AG10803 (cell line): ENCODE measurements at places on chromosomes 7 and 10.

- peak; percentile 88 for DNase-seq
Measured at GRCh38 chr7:24854866-24855265, 97.6 kb upstream of the GSDME start.

GRCh38 chr7:36279200-36279925 is 110.3 kb upstream of the ANLN start:
- DNase-seq = no peak

- DNase-seq = peak; percentile 91
Measured at GRCh38 chr10:119807960-119808697, 64.5 kb downstream of the MCMBP start.

DNA sequence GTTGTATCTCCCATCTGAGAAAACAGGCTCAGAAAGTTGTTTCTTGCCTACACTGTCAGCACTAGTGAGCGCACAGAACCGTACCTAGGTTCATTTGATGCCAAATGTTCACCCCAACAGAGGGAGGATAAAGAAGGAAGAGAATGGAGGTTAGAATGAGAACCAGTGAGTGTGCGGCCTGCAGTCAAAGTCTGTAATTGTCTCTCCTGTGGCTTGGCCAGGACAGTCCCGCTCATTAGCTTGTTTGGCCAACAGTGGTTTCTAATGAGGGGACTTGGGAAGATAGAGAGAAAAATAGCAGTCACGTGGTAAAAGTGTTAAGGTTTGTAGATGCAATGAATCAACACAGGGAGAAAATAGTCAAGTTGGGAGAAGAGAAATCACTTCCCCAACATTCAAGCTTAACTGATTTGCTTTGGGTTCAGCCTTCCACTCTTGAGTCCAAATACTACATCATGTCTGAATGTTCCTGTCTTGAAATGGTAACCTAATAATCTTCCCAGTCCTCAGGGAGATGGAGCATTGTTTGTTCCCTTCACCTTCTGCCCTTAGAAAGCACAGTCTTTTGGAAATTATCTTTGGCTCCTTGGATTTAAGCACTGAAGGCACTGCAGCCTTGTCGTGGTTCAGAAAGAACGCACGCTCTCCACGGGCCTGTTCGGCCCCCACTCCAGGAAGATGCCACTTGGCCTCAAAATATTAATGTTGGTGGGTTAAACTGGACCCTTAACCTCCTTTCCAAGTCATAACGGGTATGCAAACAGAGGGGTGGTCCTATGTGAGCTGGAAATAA is 360.4 kb upstream of the ZNF32 start:
- no peak for DNase-seq

- DNase-seq = no peak
Measured at GRCh38 chr7:5315761-5316160, 33.0 kb downstream of the SLC29A4 start.

DNA sequence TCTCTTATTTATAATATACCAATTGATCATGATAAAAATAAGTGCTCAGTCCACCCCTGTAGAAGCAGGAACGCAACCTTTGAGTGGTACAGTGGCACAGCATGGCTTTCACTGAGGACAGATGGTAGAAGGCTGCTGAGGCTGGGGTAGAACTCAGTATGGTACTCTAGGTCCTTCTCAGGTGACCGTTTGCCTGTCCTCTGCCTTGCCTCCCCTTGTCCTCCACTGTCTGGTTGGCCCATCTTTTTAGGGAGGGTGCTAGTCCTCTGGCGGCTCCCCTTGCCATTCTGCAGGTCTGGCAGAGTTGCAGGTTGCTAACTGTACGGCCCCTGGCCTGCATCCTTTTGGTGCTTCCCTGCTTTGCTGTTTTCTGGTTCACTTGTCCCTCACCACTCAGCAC is 27.3 kb downstream of the SLC18A2 start:
- no peak for DNase-seq

DNA sequence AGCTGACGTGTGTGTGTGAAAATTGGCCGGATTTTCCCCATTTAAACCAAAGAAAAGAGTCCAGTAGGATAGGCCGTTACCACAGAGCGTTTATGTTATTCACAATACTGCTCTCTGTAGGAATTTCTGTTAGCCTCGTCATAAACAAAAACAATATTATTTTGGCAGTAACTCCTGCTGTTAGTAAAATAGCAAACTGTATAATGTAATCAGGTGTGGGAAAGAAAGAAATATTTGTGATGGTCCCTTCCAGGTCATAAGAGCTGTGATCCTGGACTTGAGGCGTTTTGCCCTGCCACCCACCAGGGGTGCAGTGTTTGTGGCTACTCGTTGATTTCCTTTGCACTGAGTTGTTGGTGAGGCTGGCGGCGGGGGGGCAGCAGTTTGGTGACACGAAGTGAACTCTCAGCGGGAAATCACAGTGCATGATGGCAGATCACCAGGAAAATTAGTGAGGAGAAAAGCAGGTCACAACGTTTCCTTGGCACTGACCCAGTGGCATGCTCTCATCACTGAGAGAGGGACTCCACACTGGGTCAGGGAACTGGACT is 2.8 kb downstream of the EEPD1 start:
- peak; percentile 34 for DNase-seq

DNA sequence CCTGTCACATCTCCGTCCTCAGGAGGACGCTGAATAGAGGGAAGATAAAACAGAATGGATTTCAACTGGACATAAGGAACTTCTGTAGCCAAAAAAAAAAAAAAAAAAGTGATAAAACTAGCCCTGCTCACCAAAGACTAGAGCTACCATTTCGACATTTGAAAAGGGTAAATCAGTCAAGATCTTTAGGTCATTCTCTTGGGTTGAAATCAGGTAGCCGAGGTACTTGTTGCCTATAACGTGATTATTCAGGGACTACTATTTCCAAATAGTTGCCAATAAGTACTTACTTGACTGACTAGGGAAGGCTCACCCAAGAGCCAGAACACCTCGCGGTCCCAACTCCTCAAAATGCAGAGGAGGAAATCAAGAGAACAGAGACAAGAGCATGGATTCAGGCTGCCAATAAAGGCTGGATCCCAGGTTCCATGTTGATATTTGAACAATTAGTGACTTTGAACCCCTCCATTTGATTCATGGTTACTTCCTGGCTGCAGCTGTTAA is 2.0 kb downstream of the RHEB start:
- peak; percentile 13 for DNase-seq

DNA sequence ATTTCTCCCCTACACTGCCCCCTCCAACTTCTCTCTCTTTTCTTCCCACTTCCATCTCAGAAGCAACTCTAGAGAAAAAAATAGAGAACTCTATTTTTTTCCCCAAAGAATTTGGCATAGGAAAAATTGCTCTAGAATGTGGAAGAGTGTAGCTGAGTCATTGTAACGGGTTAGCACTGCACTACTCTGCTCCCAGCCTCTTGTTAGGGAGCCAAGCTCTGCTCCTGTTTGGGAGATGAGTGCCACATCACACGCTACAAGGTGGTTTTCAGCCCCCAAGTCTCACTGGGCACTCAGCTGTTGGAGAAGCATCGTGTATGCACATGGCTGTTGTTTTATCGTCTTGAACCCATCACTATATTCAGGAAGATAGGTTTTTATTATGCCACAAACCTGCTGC is 136.4 kb downstream of the BMPER start:
- peak; percentile 68 for DNase-seq

DNA sequence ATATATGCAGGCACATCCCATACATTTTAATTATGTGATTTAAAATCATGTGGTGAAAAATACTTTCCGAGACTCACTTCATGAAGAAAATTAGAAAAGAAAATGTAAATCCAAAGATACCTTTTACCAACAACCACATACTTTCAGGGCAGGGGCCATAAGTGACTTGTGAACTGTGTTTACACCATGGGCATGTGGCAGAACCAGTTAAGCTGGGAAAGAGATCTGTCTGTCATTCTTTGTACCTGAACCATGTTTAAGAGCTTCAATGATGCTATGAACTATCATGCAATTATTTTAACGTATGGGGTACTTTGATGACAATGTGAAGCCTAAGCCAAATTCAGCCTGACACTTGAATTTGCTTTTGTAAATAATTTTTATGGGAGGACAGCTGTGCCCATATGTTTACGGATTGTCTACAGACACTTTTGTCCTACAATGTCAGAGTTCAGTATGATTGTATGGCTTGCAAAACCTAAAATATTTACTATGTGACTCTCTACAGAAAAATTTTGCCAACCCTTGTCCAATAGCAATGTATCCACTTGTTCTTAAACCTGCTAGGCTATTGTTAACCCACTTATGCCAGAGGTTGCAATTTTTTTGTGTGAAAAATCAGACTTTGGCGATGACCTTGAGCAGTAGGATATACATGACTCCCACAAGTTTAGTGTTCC is 654.6 kb downstream of the TNS3 start:
- no peak for DNase-seq

DNA sequence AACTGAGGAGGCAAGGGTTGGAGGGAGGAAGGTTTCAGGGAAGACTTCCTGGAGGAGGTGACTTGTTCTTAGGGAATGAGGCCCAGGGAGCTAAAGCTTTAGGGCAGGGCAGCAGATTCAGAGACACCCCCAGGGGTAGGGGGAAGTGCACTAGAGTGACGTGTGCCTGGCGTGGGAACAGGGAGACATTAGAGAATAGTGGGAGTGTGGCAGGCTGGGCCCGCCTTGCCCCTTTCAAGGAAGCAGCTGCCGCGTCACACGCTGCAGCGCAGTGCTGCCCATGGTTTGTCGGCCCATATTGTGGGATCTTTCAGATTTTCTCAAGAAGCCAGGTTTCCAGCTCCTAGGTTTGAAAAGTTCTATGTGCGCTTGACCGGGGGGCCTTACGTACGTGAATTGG is 139.4 kb downstream of the LHPP start:
- no peak for DNase-seq

- DNase-seq = no peak
Measured at GRCh38 chr7:150503581-150503980, 11.1 kb upstream of the GIMAP7 start.

DNA sequence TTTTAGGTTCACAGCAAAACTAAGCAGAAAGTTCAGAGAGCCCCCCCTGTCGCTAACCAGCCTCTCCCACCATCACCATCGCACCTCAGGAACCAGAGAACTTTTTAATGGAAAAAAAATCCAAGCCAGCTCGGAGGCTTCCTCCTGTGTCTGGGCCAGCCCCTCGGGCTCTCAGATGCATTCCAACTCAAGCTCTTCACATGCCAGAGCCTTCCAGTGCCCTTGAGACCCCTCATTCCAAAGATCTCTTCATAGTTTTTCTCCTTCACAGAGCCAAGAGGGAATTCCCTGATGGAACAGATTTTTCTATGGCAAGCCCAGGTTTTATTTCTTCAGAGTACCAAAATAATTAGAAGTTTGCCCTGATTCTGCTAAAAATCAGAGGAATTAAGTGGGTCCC is 153.4 kb upstream of the LANCL2 start:
- peak; percentile 13 for DNase-seq

GRCh38 chr10:73388228-73388627 is 25.6 kb downstream of the ANXA7 start:
- DNase-seq = no peak

- DNase-seq = no peak
Measured at GRCh38 chr7:151681726-151682125, 162.0 kb upstream of the RHEB start.

DNA sequence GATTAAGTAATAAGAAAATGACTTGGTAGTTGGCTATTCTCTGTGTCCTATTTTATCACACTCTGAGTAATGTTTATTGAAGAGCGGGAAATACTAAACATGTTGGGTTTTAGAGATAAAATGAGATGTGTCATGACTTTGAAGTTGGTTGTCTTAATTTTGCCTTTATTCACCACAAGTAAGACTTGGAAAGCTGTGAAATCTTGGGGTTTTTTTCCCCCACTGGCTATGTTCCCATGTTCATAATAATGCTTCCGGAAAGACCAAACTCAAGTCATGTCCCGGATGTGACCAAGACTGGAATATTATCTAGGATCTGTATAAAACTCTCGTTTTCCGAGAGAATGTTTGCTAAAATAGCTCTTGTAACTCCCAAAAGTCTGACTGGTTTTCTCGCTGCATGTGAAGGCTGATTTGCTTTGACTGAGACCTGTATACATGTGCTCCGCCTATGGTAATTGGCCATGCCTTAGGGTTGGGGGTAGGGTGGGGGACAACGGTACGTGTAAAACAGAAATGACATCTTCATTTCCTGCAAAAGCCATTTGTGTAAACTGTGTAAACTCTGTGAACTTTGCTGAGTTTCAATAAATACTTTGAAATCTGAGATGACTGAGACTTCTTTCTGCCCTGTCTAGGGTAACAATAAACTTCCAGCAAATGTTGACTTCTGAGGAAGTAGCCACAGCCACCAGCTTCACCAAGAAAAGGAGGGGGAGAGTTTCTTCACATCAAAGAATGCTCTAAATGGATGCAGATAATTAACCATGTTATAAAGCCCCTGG is 169.6 kb downstream of the ZNF365 start:
- DNase-seq = no peak

DNA sequence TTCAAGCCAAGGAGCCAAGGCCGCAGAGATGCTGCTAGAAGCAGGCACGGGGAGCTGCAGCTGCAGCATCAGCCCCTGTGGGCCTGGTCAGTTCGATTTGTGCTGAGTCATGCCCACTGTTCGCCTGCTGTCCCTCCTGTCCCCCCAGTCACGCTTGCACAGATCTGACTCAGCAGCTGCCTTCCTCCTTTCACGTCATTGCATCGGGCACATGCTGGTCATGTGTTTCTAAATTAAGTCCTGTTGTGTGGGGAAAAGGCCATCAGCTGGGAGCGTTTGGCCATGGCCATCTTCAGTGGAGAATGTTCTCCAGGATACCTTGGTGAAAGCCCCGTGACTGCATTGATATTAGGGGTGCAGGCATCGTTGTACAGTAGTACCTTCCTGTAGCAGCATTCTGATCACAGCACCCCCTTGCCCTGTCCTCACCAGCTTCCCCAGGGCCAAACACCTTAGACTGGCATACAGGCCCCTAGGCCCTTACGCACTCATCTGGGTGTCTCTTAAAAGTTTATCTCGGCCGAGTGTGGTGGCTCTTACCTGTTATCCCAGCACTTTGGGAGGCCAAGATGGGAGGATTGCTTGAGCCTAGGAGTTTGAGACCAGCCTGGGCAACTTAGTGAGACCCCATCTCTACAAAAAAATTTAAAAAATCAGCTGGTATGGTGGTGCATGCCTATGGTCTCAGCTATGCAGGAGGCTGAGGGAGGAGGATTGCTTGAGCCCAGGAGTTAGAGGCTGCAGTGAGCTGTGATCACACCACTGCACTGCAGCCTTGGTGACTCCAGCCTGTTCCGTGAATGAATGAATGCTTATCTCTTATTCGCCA is 23.2 kb downstream of the POR start:
- DNase-seq = peak; percentile 97

- DNase-seq = no peak
Measured at GRCh38 chr7:34491899-34492298, 166.1 kb upstream of the NPSR1 start.

- no peak for DNase-seq
Measured at GRCh38 chr7:158013085-158013668, 574.4 kb downstream of the PTPRN2 start.

- DNase-seq = no peak
Measured at GRCh38 chr7:116797612-116798011, 64.8 kb upstream of the CAPZA2 start.
